Transverse colon (tissue), 4 donors: ENCODE measurements at places on chromosomes 2 and 18. TPM values are rescaled to one million over a fixed set of nuclear protein-coding genes. Genes with fewer than 3 reads are reported as not detected.

The RNF125 gene
- total RNA-seq, result 7.9 TPM

The COL3A1 gene
- 103 TPM for total RNA-seq

DNA sequence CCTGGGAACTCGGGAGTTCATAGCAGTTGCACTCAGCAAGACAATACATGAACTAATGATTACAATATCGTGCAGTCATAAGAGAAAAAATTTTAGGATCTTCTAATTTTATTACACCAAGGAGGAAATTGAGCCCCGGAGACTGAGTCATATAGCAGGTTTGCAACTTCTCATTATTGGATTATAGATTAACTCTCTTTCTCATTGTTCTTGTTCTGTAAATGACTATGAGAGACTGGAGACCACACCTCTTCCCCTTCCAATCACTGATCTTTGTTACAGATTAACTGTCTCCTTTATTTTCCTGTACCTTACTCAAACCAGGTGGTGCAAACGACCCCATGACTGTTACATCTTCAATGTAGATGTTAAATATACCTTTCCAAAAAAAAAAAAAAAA lies 435.8 kb upstream of the DDX18 start:
- no peak for DNase-seq

DNA sequence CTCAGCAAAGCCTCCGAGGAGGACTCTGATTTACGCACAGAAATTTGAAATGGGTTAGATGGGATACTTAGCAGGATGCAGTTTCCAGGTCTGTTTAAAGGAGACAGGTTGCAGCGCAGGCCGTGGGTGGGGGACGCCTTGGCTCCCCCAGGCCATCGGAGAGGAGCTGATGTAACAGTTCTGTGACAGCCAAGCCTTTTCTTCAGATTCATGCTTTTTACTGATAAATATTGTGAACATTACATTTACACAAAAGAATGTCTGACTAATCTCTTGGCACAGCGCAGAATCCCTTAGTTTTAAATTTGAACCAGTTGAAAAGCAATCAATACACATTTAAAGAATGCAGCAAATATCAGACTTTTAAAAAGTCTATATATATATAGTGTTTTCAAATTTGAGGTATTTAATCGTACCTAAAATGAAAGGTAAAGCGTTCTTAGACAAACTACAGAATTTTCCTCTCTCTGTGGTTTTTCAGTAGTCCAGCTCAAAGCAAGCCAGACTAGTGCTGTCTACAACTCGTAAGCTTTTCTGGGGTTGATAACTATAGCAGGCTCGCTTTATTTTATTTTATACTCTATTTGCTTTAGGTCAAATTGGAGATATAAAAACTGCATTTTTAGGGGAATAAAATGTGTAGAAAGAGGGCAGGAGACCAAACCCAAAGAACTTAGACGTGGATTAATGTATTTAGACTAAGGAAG lies 221.9 kb downstream of the PIEZO2 start:
- no peak for DNase-seq
